ENCODE measurements at places on chromosomes 12 and 14.

DNA sequence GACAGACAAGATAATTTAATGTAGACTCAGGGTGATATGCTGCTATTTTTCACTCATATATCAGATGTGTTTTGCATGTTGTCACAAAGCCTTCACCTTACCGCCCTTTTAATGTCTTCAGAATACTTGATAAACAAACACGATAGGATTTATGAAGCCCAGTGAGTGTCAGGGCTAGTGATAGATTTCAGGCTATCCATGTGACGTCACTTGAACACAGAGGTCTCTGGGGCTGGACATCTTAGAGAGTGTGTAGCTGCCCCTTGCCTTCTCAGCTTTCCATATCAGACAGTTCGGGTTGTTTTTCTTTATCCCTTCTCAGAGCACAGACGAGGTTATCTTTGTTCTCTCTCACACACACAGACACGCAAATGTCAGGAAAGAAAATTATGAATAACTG, 105.3 kb upstream of the GSC start:
- no peak for DNase-seq

DNA sequence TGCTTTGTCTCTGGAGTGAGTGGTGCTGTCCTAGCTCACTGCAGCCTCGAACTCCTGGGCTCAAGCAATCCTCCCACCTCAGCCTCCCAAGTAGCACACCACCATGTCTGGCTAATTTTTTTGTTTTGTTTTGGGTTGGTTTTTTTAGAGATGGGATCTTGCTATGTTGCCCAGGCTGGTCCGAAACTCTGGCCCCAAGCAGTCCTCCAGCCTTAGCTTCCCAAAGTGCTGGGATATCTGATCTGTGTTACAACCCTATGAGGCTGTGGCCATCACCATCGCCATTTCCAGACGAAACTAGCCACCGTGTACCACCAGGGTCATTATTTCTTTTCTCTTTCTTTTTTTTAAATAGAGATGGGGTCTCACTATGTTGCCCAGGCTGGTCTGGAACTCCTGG, 2.6 kb downstream of the IL31 start:
- no peak for DNase-seq

- no peak for DNase-seq
Observed at GRCh38 chr12:104285740-104286515, 17.6 kb upstream of the EID3 start.

DNA sequence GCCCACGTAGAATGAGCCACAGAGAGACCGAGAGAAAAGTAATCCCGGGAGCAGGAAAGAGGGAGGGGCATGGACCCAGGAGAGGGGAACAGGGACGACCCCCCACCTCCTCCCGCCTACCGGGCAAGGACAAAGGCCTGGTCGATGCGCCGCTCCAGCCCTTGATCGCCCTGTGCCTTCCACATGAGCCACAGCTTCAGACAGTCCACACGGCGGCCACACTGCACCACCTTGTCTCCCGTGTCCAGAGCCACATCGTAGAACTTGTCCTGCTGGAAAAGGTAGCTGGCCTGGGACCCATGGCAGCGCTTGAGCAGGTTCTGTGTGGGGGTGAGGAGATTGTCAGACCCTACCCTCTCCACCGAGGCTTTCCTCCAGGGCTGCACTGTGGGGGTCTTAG, 20.5 kb upstream of the ZNF740 start:
- no peak for DNase-seq

- no peak for DNase-seq
Observed at GRCh38 chr14:69013943-69014782, 35.1 kb upstream of the ACTN1 start.

DNA sequence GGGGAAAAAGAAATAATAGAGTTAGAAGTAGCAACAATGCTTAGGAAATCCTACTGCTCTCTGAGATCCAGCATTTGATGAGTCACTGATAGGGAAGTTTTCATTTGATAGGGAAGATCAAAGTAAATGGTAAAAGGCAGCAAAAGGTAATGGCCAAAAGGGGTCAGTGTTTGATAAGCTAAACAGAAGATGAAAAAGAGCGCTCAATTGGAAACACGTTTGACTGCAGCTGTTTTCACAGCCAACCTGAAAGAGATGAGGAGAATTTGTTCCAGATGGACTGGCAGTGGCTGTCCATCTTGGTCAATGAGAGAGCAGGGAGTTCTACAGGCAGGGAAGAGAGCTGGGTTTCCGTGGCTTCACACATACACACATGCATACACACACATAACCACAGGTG, 264.2 kb downstream of the TMEM132C start:
- no peak for DNase-seq

DNA sequence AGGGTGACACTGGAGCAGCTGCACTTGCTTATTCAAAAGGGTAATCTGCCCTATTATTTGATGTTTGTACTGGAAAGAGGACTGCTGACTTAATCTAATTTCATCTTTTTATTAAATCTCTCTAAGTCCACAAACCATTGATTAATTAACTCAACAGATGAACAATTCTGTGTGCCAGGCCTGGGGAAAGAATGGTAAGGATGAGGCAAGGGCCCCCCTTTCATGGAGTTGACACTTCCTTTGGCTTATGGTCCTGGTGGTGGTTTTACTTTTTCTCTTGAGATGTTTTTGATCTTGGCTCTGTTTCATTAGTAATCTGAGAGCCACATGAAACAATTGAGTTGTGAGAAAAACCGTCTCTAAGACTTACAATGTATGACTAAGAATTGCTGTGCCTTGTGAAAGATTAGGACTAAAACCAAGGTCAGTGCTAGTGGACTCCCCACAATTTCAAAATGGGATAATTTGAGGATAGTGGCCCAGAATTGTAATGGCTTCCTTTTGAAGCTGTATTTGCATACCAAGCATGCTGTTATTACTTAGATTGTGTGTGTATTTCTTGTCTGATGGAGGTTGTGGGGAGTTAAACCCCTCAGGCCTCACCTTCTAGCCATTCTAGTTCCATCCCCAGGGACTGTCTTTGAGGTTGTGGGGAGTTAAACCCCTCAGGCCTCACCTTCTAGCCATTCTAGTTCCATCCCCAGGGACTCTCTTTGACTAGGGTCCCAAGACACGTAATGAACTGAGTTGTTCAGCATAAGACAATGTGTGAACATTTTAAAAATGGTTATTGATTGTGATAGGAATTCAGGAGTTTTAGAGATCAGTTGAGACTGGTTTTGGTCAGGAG, 52.5 kb upstream of the EVL start:
- DNase-seq = no peak

DNA sequence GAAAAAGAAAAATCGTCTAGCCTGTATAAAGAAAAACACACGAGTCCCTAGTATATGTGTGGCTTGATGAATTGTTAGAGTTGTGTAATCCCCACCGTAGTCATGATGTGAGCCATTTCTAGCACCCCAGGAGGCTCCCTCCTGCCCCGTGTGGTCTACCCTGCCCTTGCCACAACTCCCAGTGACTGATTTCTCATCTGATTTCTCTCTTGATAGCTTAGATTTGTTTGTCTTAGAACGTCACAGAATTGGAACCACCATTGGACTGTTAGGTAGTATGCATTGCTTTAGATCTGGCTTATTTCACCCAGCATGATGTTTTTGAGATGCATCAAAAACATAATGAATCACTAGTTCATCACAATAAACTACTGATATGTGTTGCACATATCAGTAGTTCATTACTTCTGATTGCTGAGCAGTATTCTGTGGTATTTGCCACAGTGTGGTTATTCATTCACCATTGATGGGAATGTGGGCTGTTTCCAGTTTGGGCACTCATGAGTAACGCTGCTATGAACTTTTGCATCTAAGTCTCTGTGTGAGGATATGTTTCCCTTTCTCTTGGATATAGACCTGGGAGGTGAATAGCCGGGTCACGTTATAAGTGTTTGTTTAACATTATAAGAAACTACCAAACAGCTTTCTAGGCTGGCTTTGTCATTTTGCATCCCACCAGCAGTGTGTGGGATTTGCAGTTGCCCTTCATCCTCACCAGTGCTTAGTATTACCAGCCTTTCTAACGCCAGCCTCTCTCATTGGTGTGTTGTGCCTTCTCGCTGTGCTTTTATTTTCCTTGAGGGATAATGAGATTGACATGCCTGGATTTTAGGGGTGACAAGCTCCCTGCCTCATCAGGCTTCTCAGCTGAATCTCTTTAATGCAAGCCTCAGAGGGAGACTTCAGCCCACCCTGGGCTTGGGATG, 31.9 kb upstream of the NCOR2 start:
- no peak for DNase-seq

- DNase-seq = no peak
Observed at GRCh38 chr12:119432949-119433348, 98.4 kb downstream of the CCDC60 start.

- no peak for DNase-seq
Observed at GRCh38 chr12:101666052-101666728, 31.2 kb upstream of the CHPT1 start.

DNA sequence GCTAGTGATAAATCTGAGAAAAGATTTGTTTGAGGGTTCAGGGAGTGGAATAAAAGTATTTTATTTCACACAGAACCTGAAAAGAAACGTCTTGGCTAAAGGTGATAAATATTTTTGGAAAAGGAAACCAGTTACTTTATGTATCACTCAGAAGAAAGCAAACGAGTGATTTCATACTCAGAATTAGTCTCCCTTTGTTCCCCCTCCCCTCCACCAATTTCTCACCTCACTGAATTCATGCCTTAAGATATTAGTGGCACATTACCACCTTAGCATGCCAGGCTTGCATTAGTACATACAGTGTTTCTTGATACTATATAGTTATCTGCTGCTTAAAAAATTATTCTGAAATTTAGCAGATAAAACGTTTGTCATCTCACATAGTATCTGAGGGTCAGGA, 28.2 kb downstream of the G2E3 start:
- DNase-seq = no peak

DNA sequence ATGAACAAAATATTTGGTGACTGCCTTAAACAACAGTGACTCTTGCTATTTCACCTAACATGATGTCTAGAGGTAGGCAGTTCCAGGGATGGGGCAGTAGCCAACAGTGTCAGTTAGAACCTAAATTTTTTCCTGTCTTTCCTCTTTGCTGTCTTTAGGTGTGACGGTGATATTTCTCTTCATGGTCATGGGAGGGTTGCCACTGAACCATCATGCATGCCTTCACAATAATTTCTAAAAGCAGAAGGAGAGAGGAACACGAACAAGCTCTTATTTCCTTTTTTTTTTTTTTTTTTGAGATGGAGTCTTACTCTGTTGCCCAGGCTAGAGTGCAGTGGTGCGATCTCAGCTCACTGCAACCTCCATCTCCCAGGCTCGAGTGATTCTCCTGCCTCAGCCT, 2.4 kb downstream of the CCDC63 start:
- DNase-seq = no peak

DNA sequence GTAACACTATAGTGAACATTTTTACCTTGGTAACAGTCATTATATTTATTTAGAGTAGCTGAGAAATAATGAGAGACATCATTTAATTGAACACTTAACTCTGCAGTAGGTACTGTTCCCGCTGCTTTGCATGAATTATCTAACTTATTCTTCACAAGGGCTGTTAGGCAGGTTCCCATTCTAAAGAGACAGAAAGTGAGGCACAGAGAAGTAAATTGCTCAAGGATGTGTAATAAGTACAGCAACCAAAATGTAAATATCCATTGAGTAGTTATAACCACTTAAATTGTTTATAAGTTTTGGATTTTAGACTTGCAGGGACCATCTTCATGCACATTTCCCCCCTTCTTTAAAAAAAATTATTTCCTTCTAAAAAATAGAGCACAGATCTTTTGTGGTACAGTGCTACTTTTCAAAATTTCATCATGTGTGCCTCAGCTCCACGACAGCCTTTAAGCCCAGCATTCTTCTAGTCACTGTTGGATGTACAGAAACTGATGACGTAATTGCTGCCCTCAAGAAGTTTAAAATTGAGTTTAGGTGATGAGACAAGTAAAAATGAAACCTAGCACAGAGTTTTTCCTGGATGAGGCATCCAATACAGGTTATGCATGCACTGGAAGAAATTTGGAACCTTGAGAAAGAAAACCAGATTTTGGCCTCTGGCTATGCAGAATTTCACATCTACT, 6.0 kb upstream of the MANSC4 start:
- DNase-seq = no peak

DNA sequence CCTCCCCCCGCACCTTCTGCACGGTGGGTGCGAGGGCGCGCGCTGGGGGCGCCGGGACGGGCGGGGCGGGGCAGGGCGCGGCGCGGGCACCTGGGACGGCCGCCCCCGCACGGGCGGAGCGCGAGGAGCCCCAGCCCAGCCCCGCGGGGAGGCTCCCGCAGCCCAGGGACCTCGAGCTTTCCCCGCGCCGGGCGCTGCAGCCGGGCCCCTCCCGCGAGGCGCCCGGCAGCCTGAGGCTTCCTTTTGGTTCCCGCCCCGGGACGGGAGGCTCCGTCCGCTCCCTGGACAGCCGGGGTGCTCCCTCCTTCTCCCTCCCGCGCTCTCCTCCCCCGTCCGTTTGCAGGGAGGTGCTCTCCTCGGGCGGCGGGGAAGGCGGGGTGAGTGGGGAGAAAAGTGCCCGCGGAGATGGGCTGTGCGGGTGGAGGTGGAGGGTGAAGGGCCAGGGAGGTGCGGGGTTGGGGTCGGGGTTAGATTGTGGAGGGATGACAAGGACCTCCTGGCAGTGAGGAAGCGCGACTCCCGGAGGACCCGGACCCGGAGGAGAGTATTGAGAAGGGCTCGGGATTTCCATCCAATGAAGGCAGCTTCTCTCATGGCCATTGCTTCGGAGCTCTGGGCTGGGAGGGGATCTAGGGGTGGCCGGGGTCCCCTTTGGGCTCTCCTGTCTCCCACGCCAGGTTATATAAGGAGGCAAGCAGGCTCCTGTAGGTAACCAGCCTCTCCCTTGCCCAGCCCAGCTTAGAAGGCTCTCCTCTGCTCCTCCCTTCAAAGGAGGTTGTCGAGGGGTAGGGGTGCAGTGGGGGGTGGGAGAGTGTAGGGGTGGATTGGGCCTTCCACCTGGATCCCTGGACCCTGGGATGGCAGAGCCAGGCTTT, 645 bp downstream of the JDP2 start:
- DNase-seq = peak; percentile 28

DNA sequence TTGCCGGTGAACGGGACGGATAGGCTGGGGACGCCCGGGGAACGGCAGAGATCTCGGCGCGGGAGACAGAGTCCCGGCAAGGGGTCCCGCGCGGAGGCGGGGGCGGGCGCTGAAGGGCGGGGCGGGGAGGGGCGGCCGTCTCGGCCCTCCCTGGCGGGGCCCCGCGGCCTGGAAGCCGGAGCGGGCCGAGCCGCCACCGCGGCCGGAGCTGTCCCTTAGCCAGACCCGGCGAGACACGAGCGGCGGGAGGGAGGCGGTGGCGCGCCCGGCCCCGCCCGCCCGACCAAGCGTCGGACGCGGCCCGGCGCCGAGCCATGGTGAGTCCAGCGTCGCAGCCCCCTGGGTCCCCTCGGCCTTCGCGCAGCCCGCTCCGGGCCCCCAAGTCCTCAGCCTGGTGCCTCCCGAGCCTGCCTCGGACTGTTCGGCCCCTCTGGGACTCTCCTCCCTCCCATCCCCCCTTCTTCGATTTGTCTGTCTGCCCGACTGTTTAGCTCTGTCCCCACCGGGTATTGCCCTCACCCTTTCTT, at the start of gene ARHGEF40:
TSS of gene ARHGEF40 (plus strand) at position 222 of the 527 bp plus-strand sequence. CDS start at position 315, 93 bp downstream.
- peak; percentile 65 for DNase-seq

Data from HEK293T (cell line).